ENCODE measurements at places on chromosomes 13 and 19.

GRCh38 chr19:18842166-18842565 is 10.4 kb downstream of the UPF1 start:
- DNase-seq: no peak

DNA sequence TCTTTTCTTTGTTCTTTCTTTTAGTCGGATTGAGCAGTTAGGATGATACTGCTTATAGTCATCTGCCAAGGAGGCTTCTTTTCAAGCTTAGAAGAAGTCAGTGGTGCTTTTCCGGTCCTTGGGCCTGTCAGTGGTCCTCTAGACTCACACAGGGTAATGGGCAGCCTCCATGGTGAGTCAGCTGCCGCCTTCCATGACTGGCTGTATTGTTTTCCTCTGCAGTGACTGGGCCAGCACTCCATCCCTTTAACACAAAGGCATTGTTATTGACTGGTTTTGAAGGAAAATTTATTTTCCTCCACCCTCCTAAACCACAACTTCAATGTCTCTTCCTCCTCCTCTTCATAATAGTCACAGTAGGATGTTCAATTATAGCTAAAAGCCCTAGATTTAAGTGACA is 47.1 kb upstream of the CNMD start:
- DNase-seq: peak; percentile 14

DNA sequence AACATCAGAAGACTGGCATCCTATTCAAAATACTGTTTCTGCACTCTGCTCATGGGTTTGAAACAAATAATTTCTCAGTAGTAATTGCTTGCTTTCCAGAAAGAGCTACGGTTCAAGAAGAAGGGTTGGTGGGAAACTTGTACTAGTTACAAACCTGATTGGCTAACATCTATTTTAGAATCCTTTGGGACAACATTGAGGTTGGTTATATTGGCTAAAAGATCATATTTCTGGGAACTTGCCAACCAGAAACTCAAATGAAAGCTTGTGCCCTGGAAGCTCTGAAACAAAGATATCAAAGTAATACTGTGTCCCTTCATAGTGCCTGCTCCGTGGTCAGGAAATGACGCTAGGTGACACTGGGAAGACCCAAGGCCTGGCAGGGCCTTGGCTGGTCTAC is 141.7 kb downstream of the LACC1 start:
- DNase-seq: peak; percentile 31

- DNase-seq: no peak
Observed at GRCh38 chr19:51024924-51025323, 1.5 kb downstream of the KLK11 start.

- no peak for DNase-seq
Observed at GRCh38 chr13:25827831-25828465, 223.9 kb downstream of the SHISA2 start.

- peak; percentile 9 for DNase-seq
Observed at GRCh38 chr19:51546650-51547396, 15.4 kb upstream of the SIGLEC6 start.

DNA sequence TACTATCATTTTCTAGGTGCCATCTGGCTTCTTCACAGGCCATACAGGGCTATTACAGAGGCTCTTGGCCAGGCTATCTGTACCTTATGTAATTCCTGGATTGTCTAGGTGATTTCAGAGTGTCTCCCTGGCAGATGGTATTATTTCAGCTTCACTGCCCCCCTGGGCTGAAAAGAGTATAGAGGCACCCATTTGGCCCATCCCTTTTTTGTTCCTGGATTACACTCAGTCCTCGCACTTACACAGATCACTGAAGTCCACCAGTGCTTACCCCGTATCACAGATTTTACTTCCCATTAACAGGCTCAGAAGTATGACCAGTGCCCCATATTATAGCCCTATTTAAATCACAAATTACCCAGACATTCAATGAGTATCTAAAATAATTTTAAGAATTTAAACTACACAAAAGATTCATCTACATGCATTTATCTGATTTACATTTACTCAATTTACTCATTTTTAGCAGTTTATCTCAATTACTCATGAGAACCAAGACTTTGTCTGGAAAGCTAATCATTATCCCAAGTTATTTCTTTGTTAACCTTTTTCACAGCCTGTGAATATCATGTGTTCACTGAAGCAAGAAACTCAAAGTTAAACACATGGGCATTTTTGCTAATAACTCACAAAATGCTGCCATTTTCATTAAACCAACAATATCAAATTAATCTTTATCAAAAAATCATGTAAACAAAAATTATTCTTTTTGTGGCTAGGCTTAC is 121.0 kb downstream of the PCDH20 start:
- peak; percentile 88 for DNase-seq

DNA sequence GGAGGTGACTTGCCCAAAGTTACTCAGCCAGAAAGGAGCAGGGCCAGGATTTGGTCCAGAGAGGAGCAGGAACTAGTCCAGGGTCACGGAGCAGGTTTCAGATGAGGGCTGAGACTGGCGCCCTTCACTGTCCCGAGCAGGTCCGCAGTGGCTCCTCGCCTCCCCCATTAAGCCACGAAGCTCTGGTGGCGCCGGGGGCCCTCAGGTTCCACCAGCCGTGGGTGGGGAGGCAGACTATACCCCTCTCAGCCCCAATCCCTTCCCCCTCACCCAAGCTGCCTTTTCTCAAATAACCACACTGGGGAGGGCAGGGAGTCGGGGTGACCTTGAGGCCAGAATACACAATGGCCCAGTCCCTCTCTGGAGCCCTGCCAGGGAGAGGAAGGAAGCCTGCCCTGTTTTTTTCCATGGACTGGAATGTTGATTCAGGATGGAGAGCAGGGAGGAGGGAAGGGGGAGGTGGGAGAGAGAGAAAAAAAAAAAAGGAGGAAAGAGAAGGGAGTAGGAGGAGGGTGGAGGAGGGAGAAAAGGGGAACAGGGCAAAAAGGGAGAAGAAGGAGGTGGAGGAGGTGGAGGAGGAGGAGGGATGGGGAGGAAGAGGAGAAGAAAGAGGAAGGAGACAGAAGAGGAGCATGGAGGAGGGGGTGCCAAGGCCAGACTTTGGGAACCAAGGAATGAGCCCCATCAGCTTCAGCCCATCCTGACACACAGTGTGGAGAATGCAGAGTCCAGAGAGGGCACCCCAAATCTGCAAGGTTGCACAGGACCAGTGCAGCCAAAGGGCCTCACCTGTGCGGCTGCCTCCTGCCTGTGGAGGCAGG is 19.7 kb downstream of the CEACAM16 start:
- peak; percentile 48 for DNase-seq

DNA sequence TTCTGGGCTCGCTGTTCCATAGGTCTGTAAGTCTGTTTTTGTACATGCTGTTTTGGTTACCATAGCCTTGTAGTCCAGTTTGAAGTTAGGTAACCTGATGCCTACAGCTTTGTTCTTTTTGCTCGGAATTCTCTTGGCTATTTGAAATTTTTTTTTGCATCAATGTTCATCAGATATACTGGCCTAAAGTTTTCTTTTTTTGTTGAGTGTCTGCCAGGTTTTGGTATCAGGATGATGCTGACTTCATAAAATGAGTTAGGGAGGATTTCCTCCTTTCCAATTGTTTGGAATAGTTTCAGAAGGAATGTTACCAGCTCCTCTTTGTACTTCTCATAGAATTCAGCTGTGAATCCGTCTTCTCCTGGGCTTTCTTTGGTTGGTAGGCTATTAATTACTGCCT is 397.8 kb upstream of the HTR2A start:
- DNase-seq: no peak

- no peak for DNase-seq
Observed at GRCh38 chr13:99640260-99640659, 139.0 kb downstream of the TM9SF2 start.

GRCh38 chr13:99731747-99732146 is 230.5 kb downstream of the TM9SF2 start:
- no peak for DNase-seq

DNA sequence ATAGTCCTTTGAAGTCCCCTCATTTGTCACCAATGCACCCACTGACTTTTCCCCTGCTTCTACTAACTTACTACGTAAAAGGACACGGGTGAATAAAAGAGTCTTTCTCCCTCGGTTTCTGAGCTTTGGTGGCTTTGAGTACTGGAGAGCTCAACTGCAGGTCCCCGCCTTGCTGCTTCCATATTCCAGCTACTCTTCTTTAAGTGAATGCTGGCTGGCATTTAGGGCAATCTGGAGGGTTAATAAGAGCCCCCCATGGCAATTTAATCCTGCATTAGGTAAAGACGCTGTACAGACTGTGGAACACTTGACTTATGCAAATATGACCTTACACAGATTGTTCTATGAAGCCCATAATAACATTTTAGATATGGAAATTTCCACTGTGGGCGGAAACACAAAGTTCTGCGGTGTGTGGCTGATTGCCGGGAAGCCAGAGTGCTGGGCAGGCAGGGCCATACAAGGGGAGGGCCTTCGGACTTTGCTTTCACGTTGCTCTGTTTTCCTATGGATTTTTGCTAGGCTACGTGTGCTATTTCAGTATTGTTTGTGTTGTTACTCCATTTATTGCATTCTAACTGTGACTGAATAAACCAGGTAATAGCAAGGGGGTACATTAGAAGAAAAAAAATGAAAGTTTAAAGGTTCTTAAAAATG is 97.5 kb downstream of the SLC10A2 start:
- no peak for DNase-seq

GRCh38 chr19:19151418-19151817 is 13.1 kb upstream of the TMEM161A start:
- no peak for DNase-seq

- DNase-seq: no peak
Observed at GRCh38 chr13:35876601-35877000, 254.6 kb downstream of the DCLK1 start.

DNA sequence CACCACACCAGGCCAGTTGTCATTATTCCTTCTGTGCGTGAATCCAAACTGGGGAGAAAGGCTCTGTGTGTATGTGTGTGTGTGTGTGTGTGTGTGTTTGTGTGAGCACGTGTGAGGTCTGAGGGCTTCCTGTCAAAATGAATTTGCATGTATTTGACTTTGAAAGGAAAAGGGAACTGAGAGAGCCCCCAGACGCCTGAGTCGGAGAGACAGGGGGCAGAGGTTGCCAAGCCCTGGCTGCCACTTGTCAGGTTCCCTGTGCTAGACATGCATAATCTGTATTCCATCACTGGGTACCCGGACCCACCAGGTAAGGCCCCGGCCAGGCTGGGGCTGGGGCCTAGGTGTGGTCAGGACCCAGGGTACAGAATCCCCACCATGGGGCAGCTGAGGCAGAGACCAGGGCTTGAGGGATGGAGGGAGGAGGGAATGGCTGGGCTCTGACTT is at the start of gene CLEC17A:
Gene CLEC17A (plus strand): TSS at position 191 of the 447 bp plus-strand sequence. CDS start 77 bp downstream, at position 268.
- DNase-seq: no peak

- DNase-seq: no peak
Observed at GRCh38 chr19:6287269-6287885, 7.6 kb upstream of the MLLT1 start.
